ENCODE measurements at places on chromosomes 2 and 18. TPM values are rescaled to one million over a fixed set of nuclear protein-coding genes. Genes with fewer than 3 reads are reported as not detected.

PPP4R1 gene
- total RNA-seq = 136 TPM

SATB2 gene
- 9.2 TPM for total RNA-seq

KCNG2 gene
- not detected for total RNA-seq

SOCS6 gene
- total RNA-seq = 26.8 TPM

FEV gene
- not detected for total RNA-seq

EFEMP1 gene
- total RNA-seq = 4.1 TPM

REG3A gene
- not detected for total RNA-seq

C2orf78 gene
- not detected for total RNA-seq

C2orf15 gene
- 0.23 TPM for total RNA-seq

SAG gene
- total RNA-seq = not detected

PUM2 gene
- total RNA-seq = 110 TPM

RGPD4 gene
- total RNA-seq = 0.05 TPM

TRAK2 gene
- 13.4 TPM for total RNA-seq

MOGAT1 gene
- not detected for total RNA-seq

SLC30A3 gene
- total RNA-seq = 0.93 TPM

TM4SF20 gene
- not detected for total RNA-seq

KCNS3 gene
- total RNA-seq = 1.4 TPM

COL4A4 gene
- 0.16 TPM for total RNA-seq

PSD4 gene
- 2.4 TPM for total RNA-seq

C2orf66 gene
- 0.23 TPM for total RNA-seq

Data from neural crest cell (in vitro differentiated cells).